ENCODE measurements at places on chromosomes 6 and 20.

DNA sequence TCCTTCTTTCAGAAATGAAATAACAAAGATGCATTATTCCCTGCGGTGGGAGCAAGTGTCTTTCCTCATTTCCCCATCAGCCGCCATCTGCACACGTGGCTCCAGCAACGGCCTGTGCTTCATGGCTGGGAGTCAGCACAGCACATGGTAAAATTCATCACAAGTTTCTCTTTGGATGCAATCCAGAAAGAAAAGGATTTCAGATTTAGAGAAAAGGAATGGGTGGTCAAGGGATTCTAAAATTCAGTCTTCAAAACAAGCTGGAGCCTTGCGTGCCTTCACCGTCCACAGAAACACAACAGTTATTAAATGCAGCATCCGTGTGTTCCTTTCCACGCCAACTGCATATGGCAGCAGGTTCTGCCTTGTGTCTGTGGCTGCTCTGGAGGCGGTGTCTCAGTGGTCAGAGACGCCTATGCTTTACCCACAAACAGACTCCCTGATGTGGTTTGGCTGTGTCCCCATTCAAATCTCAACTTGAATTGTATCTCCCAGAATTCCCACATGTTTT lies 107.6 kb downstream of the THBS2 start:
- no peak for DNase-seq

DNA sequence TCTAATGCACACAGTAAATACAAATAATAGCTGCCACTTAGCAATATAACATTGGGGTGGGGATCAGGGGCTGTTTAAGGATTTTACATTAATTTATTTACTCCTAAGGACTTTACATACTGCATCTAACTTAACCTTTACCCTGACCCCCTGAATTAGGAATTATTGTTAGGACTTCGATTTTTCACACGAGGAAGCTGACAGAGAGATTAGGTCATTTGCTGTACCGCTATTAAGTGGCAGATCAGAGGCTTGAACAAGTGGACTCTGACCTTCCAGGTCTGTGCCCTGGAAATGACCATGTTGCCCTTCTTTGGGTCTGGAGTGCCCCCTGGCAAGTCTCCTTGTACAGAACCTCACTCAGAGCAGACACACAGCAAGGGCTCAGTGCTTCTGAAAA lies 5.2 kb upstream of the ELMO2 start:
- no peak for DNase-seq

DNA sequence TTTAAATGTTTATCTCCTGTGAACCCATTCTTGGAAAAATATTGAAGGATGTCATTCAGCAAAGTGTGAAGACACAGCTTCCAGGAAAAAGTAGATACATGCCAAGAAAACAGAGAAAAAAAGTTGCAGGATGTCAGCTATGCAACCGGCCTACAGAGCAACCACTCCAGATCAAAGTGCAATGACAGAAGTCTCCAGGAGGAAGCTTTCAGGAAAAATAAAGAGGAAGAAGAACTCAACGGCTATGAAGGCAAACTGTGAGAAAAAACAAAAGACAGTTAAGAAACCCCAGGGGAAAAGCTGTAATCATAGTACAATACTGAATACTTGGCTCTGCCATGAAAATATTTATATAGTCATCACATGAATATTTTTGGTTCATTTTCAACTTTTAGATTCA lies 30.6 kb downstream of the REPS1 start:
- DNase-seq: no peak

DNA sequence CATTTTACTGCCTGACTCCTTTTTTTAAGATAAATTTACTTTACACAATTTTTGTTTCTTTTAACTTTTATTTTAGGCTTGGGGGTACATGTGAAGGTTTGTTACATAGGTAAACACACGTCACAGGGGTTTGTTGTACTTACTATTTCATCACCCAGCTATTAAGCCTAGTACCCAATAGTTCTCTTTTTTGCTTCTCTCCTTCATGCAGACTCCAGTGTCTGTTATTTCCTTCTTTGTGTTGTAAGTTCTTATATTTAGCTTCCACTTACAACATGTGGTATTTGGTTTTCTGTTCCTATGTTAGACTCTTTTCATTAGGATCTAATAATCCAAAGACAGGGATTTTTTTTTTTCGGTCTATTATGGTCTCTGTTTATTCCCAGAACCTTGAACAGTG lies 83.5 kb upstream of the CCN6 start:
- DNase-seq: no peak

DNA sequence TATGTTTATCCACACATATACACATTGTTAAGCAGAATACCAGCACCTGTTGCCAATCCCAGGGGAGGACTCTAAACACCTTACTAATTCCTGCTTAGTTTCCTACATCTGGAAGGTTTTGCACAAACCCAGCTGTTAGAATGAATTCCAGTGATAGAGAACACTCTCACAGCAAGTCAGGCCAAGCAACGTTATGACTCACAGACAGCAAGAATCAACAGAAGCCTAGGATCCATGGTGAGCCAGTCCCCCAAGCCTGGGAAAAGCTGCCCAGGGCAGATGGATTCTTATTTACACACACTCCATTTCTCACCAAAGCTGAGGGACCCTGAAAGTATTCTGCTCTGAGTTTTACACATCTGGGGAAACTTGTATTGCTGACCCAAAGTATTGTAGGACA lies 291.7 kb downstream of the SLC35F1 start:
- no peak for DNase-seq

GRCh38 chr6:145609521-145609920 lies 125.8 kb downstream of the EPM2A start:
- no peak for DNase-seq

- DNase-seq: no peak
Measured at GRCh38 chr20:47051936-47052526, 157.4 kb downstream of the EYA2 start.

GRCh38 chr6:42841844-42842584 lies 37.4 kb upstream of the RPL7L1 start:
- DNase-seq: no peak

DNA sequence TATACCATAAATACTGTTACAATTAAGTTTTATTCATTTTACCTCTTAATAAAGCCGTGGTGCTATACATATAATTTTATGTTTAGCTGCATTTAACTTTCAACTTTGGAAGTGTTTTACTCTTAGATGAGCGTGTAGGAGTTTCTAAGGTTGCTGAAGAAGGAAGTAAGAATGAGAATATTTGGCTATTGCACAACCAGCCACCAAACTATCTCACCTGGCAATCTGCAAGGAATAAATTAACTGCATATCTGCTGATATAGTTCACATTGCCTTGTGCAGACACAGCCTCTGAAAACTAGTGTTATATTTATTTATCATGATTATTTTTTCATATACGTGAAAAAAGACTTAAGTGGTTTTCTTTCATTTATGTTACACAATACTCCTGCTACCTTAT lies 230.4 kb downstream of the PLCB1 start:
- DNase-seq: no peak

DNA sequence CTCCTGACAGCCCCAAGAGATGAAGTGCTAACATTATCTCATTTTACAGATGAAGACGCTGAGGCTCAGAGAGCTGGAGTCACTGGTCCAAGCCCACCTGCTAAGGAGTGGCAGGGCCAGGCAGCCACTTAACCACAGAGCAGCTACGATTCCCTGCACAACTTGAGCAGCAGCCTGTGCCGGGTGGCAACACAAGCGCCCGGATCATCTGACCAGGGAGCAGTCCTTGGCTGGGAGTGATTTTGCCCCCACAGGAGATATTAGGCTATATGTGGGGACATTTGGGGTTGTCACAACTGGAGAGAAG lies 93.2 kb upstream of the PTPN1 start:
- no peak for DNase-seq

GRCh38 chr6:48961781-48962415 lies 501.2 kb downstream of the MMUT start:
- DNase-seq: no peak
